NCI-H2081 (cell line): ENCODE measurements at places on chromosomes 3 and 15.

- no peak for DNase-seq
Measured at GRCh38 chr15:85482894-85483293, 102.5 kb downstream of the AKAP13 start.

GRCh38 chr3:149031096-149031495 lies 39.8 kb downstream of the GYG1 start:
- DNase-seq = no peak

GRCh38 chr3:11618904-11619303 lies 24.8 kb downstream of the VGLL4 start:
- no peak for DNase-seq

DNA sequence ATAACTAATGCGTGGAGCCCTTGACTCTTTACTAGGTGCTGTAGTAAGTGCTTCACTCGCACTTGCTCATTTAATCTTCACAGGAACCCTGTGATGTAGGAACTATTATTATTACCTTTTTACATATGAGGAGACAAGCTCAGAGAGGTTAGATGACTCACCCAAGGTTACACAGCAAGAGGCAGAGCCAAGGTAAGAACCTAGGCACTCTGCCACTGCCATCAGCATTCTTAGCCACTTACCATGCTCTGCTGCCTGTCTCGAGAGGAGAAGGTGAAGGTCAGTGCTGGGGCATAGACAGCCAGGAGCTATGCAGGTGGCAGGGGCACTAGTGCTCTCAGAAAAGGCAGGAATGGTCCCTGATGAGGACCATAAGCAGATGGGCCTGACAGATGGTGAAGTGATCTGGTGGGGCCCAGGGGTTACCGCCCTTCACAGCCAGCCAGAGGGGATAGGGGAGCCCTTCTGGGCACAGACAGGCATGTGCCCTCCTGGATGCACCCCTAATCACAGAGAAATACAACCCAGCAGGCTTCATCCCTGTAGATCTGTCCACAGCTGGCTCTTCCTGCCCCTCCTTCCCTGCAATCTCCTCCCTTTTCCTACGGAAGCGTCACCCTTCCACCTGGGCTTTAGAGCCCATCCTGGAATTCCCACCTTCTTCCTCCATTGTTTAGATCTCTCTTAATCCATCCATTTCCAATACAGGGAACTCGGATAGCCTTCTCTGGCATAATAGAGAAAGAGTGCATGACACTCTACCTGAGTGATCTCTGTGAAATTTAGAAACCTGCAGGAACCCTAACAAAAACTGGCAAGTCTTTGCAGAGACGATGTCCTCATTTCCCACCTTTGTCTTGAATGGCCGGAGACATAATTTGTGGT lies 26.9 kb downstream of the ABTB1 start:
- DNase-seq = no peak

DNA sequence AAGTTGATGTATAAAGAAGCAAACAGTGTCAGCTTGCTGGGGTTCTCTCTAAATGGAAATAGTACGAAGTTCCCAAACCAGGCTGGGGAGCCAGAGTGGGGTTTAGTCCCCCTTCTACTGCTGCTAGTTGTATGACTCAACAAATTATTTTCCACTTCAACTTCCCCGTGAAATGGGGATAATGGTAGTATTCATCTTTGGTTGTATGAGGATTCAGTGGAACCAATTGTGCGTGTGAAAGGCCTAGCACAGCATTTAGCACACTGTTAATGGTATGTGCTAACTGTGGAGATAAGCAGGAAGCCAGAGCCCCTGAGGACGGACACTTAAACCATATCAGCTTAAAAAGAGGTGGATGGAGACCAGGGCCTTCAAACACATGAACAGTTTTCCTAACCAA lies 4.2 kb downstream of the SORD start:
- no peak for DNase-seq

DNA sequence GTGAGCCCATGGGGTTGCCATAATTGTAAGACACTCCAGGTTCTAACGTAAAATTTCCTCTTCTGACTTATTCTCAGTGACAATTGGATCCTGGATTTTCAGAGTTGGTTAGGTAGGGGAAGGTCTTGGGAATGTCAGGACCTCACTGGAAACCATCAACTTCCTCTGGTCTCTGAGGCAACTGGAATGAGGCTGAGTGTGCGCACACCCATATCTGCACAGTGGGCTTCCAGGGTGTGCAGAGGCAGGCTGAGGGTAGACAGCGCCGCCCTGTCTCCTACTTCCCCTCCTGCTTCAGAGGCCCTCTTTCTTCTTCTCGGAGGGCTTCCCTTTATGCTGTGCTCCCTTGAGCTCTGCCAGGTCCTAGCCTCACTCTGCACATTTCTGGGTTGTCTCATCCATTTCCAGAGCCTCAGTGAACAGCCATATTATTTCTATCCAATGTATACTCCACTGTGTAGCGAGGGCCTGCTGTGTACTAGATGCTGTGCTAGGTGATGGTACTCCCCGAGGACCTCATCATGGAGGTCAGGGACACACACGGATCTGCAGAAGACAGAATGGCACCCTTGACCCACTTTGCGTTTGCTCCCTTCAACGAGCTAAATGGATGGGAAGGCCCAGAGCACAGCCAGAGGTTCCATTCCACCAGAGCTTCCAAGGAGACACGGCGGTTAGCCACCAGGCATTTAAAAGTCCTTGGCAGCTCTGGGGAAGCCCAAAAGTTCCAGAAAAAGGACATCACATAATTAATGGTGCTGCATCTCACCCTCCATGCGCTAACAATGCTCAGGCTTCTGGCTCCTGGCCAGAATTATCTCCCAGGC lies 18.3 kb downstream of the ACAA1 start:
- no peak for DNase-seq

- no peak for DNase-seq
Measured at GRCh38 chr3:118666-119065, 77.9 kb upstream of the CHL1 start.

- no peak for DNase-seq
Measured at GRCh38 chr3:106341087-106341486, 472.3 kb upstream of the CBLB start.

DNA sequence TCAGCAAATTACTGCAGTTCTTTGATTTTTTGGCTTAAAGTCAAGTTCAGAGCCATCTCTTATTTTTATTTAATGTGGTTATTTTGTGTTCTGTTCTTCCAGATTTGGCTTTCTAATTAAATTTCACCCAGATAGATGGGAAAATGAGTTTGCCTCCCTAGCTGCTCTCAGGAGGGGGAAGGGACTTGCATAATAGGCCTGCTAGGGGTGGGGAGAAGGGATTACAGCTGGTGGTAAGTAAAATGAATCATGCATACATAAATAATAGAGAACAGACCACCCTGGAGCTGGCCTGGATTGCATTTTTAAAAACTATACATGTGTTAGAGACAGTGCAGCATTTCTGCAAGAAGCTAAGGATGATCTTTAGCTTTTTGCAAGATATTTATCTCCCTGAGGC lies 3.9 kb upstream of the PXYLP1 start:
- DNase-seq = no peak

DNA sequence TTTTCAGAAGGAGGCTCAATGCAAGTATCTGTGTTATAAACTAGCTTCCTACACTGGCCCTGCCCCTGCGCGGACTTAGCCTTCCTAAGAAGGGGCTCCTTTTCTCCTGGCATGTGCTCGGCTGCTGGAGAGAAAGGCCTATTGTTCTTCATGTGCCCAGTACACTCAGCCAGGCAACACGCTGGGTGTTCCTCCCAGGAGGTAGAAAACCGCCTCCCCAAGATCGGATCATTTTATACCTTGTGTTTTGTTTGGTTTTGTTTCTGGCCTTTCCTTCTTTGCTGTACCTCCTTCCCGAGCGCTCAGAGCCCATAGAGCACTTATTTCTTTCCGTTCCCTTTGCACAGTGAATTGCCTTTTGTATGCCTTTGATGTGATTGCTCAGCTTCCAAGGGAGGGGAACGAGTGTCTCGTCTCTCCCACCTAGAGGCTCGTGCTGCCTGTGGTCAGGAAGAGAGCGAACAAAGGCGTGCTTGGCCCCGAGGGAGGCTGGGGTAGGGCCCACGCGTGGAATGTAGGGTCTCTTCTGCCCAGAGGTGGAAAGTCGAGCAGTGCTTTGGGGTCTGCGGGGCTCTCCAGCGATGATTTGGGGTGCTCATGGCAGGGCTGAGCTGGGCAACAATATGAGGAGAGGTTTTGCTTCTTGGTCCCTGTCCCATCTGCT lies 30.0 kb downstream of the CCNL1 start:
- DNase-seq = peak; percentile 28

- no peak for DNase-seq
Measured at GRCh38 chr15:100235030-100235617, 106.7 kb downstream of the ADAMTS17 start.

DNA sequence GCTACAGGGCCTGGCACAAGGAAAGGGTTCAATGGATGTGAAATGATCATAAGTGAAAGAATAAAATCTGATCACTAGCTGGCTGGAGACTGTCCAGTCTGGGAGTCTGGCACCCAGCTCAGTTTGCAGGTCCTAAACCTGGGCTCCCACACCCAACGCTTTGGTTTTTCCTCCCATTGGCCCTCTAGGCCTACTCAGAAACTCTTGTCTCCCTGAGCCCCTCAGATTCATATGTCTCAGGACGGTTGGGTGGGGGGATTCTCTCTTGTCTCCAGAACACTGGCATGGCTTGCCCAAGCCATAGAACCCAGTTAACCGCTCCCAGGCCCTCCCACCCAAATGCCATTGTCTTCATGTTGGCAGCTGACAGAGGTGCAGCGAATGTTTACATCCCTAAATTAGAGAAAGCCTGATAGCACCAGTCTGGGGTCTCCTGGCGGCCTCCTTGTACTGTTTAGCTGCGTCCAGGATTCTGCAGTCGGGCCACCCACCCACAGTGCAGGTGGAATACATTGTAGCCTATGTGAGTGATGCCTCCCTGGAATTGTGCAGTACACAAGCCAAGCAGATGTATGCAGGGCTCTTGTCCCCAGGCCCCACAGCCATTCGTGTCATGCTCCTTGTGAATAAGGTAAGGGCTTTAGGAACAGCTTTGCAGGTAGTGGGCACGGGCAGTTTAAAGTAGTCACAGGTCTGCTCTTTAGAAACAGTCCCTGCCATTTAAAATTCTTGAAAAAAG lies 266.3 kb downstream of the XXYLT1 start:
- DNase-seq = no peak

DNA sequence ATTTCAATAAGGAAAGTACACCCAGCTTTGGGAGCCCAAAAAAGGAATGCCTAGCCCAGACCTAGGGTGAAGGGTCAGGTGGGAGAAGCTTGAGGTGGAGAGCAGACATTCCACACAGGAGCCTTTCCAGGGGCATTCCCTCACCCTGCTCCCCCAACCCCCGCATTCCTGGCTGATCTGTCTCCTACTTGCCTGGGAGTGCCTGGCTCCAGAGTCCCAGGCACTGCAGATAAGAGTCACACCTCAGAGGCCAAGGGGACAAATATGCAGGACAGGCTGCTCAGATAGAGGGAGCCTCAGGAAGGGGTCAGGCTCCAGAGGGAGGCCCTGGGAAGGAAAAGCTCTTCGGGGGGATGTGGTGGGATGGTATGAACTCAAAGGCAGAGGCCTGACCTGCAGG lies 20.8 kb upstream of the HCN4 start:
- DNase-seq = no peak

DNA sequence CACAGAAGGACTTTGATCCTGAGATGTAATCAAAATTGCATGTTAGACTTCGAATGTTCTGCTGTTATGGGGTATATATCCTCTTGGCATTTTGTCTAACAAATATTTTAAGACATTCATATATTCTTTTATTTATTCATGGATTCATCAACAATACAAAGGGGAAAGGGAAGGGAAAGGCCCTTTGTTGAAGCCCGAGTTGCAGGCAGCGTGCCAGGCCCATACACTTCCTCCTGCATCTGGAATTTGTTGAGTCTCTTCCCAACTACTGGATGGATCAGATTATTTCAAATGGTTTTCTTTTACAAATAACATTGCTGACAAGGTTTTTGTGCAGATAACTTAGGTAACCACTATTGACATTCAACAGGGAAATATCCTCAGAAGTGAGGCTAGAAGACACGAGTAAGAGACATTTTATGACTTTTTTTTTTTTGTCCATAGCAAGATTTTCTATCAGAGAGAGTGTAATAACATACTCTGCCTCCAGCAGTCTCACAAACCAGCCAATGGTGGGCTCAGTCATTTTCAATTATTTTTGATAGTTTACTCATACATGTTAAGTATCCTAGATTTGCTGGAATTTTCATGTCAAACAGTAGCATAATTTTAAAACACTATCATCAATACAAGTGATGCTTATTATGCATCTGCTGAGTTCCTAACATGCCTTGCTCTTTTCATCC lies 94.3 kb downstream of the RPL39L start:
- DNase-seq = no peak
